NCI-H1436 treated with DMSO at 0.1 percent for 48 hours (cell line): ENCODE measurements at places on chromosomes 11 and 22.

GRCh38 chr11:69142895-69143294 is 12.8 kb upstream of the SMIM38 start:
- no peak for DNase-seq

GRCh38 chr11:59767225-59767611 is 12.0 kb downstream of the STX3 start:
- no peak for DNase-seq

- DNase-seq, result no peak
Observed at GRCh38 chr22:19214078-19214473, 35.5 kb upstream of the SLC25A1 start.

DNA sequence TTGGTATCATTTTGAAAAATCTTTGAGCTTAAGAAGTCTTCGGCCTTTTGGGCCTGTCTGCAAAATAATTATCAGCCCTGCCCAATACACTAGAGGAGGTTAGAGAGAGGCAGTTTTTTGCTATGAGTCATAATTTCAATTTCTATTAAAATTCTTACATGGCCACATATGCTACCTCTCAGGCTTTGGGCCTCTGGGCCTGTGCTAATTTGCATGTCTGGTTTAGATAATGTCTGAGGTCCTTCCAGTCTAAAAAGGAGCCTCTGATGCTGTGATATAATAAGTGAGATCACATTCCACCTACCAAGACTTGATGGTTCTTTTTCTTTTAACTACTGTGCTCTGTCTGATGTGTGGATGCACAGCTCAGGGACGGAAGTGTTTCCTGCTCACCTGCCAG is 70.8 kb downstream of the KCNJ1 start:
- DNase-seq, result no peak

DNA sequence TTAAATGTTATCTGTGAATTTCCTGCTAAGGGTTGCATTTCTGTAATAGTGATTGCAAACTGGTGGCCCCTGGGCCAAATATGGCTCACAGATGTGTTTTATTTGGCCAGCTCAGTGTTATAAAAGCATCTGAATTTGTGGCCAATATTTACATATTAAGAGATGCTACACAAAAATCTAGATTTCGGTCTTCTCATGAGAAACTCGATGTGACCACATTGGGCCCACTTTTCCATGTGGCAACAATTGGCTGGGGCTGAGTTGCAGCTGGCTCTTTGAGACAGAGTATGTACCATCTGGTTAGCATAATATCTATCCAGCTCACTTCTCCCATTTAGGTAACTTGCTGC is 244.5 kb upstream of the POU2AF2 start:
- no peak for DNase-seq

DNA sequence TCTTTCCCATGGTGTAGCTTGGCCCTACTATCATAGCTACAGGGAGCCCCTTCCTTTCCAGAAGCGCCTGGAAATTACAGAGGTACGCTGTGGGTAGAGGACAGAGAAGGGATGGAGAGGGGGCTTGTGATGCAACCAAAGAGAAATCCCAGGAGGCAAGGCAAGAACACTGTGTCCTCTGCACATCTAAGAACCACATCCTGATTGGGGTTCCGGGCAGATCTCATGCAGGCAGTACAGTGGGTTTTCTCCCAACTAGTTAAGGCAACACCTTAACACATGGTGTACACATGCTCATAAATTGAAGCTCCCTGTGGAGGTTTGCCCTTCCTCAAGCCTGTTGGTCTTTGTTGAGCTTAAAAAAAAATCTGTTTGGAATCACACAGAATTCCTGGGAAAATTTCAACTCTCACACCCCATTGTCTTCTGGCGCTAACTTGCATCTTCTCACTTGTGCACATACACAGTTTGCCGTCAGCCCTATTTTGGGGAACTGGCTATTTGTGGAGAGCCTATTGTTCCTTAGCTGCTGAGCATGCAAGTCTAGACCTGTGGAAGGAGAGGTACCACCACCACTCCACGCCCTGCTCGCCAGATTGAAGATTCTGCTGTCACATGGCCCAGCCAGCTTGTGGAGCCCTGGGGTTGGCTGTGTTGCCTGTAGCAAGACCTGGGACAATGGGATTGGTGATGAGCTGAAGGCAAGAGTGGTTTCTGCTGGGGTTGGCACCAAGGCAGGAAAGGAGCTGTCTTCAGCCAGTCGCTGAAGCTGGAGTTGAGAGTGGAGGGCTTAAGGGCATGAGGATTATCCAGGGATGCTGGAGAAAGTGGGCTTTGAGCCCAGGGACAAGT is 52.4 kb downstream of the ALX4 start:
- no peak for DNase-seq

DNA sequence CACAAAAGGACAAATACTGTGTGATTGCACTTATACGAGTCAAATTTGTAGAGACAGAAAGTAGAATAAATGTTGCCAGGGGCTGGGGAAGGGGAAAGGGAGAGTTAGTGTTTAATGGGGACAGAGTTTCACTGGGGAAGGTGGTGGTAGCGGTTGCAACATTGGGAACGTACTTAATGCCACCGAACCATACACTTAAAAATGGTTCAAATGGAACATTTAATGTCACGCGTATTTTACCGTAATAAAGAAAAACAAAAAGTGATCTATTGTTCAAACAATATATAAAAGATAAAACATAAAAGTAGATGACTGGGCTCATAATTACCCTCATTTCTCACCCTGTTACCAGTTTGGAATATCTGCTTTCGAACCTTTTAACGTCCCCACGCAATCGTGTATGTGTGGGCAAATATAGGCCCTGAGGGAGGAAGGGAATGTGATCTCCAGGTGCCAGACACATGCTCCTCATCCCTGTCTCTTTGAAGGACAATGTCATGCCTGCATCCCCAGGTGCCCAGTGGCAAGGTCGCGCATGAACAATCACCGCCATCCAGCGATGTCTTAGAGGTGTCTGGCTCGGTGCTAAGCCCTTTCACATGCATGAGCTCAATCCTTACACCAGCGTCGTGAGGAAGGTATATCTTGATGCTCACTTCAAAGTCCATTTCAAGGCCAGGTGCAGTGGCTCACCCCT is 35.3 kb downstream of the LIF start:
- no peak for DNase-seq

DNA sequence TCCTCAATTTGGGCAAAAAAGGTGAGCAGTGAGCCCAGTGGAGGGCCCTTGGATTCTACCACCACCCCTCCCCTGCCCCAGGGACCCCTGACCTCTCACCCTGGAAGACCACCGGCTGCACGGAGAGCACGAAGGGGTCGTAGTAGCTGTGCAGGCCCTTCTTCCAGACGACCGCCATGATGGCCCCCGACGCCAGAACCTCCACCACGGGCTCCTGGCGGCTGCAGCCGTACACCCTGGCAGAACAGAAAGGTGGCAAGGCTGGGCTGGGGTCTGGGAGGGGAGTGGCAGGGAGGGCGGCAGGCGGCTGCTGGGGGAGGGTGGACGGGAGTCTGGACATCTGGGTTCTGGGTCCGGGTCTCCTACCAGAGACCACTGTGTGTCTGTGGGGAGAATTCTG is 23.3 kb downstream of the TMPRSS6 start:
- no peak for DNase-seq

DNA sequence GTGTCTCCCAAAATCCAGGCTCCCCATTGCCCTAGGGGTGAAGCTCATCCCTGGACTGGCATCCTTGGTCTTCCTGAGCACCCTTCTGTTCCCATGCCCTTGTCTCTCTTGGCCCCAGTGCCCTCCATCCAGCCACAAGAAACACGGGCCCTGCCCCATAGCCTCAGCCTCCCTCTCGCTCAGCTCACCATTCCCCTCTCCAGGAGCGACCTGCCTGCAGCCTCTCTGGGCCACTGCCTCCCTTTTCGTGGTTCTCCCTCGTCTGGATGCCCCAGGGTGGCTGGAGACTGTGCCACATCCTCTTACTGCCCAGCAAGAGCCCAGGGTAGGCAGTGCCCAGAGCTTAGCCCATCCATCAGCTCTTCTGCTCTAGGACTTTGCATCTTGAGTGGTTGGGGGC is 532.1 kb downstream of the TBC1D22A start:
- DNase-seq, result no peak

GRCh38 chr22:46734830-46735453 is 3.1 kb downstream of the CERK start:
- no peak for DNase-seq

DNA sequence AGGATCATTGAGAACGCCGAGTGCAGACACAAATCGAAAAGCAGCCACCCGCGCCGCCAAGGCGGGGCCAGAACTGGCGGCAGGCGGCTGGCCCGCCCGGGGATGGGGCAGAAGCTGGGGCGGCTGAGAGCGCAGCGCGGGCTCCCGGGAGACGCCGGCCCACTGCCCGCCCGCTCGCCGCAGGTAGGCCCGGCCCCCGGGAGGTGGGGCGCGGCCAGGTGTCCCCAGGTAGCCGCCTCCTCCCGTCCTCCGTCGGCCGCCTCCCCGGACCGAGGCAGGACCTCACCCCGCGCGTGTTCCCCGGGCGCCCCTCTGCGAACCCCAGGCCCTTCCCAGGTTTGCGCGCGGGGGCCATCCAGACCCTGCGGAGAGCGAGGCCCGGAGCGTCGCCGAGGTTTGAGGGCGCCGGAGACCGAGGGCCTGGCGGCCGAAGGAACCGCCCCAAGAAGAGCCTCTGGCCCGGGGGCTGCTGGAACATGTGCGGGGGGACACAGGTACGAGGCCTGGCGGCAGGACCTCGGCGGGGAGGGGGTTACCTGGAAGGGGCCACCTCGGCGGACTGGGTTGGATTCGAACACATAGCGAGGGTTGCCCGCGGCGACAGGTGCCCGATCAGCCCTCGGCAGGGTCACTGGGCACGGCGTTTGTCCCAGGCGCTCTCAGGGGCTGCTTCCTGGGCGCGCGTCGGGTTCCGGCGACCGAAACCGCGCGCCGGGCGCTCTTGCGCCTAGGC is at the start of gene PRRG4:
Gene PRRG4, plus strand, starts transcription at position 248 of the 733 bp plus-strand sequence. CDS start 603 bp downstream, outside the sequence.
- no peak for DNase-seq

- DNase-seq, result no peak
Observed at GRCh38 chr11:128179512-128179911, 407.8 kb downstream of the ETS1 start.

GRCh38 chr22:19940536-19941364 is 822 bp upstream of the COMT start:
- no peak for DNase-seq

GRCh38 chr11:117375960-117376359 is 48.3 kb downstream of the CEP164 start:
- DNase-seq, result no peak

DNA sequence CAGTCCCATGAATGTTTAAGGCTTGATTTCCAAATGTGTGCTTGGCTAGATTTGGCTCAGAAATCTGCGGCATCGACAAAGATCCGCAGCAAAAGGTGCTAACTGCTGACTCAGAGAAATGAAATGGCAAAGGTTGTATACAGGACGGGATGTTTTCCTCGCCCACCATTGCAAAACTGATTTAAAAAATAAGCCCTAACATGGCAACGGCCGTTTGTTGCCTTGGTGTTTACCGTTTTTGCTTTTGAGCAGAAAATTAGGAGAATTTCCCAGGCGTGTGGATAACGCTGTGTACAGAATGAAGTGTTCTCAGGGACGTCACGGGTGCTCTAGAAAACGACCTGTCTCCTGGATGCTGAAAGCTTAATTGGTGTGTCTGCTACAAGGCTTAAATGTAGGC is 70.2 kb downstream of the ARHGAP8 start:
- no peak for DNase-seq

- no peak for DNase-seq
Observed at GRCh38 chr22:48179571-48180546, 1417.4 kb downstream of the TBC1D22A start.

GRCh38 chr11:76830639-76831327 is 29.9 kb upstream of the ACER3 start:
- DNase-seq, result no peak

GRCh38 chr11:66883016-66883965 is 26.4 kb downstream of the LRFN4 start:
- no peak for DNase-seq

DNA sequence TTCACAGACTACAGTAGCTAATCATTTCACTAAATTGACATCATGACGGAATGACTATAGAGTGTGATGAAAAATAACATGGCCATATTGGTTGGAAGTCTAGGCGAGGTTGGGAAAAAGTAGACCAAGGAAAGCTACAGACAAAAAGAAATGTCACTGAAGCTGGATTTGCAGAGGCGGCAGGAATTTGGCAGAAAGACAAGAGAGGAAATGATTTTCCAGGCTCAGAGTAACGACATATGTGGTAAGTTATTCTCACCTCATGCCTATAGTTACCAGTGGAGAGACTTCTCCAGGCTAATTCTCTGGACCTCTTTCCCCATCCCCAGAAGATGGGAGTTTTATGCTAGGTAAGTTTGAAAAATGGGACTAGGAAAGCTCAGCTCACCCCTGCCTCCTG is 1005.8 kb upstream of the CCDC90B start:
- no peak for DNase-seq

- DNase-seq, result no peak
Observed at GRCh38 chr11:5398936-5399335, 15.3 kb downstream of the OR51M1 start.

DNA sequence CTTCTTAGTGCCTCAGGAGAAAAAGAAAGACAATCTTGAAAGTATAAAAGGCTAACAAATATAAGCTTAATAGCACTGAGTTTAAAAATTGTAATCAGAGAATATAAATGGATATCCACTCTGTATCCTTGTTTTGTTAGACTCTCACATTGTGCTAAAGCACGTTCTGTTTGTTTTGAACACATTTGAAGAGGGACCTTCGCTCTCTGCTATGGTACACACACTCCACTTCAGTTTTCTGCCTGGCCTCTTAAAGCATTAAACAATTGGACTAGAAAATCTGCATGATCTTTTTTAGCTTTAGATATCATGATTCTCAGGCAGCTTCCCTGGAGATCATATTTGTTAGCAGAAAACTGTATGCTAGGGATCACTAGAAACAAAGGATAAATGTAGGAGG is 40.3 kb upstream of the PGR start:
- DNase-seq, result no peak

GRCh38 chr22:31491218-31491962 is 1.7 kb upstream of the EIF4ENIF1 start:
- DNase-seq, result no peak

DNA sequence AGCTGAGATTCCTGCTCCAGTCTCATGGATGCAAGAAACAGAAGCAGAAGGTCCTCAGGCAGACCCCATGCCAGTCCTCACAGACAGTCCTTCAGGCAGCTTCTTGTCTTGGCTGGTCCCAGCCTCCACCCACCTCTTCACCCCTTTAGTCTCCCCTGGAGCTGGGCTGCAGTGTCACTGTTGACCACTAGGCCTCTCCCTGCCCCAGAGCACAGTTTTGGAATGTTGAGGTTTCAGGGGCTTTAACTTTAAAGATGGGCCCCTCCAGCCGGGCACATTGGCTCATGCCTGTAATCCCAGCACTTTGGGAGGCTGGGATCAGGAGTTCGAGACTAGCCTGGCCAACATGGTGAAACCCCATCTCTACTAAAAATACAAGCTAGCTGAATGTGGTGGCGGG is 39.5 kb upstream of the GCAT start:
- no peak for DNase-seq

GRCh38 chr11:66957971-66958231 is 282 bp downstream of the PC start:
- no peak for DNase-seq

- DNase-seq, result no peak
Observed at GRCh38 chr11:46983598-46983997, 47.0 kb downstream of the CSTPP1 start.

DNA sequence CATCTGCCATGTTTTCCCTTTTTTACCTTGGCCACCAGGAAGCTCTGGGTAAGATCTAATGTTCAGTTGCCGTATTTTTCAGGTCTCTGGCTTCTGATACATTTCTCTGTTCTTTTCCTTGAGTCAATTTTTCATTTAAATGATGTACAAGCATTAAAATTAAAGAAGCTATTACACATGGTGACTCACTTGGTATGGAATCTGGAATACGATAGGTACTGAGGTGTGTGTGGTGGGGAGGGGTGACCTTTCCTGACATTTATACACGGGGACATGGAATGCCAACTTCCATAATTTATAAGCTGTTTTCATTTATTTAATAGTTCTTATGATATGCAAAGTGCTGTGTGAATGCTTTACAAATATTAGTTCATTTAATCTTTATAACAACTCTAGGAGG is 47.8 kb upstream of the ALX4 start:
- no peak for DNase-seq
